GM23338 (cell line): ENCODE measurements at places on chromosomes 5 and 9. TPM values are rescaled to one million over a fixed set of nuclear protein-coding genes. Genes with fewer than 3 reads are reported as not detected.

DNA sequence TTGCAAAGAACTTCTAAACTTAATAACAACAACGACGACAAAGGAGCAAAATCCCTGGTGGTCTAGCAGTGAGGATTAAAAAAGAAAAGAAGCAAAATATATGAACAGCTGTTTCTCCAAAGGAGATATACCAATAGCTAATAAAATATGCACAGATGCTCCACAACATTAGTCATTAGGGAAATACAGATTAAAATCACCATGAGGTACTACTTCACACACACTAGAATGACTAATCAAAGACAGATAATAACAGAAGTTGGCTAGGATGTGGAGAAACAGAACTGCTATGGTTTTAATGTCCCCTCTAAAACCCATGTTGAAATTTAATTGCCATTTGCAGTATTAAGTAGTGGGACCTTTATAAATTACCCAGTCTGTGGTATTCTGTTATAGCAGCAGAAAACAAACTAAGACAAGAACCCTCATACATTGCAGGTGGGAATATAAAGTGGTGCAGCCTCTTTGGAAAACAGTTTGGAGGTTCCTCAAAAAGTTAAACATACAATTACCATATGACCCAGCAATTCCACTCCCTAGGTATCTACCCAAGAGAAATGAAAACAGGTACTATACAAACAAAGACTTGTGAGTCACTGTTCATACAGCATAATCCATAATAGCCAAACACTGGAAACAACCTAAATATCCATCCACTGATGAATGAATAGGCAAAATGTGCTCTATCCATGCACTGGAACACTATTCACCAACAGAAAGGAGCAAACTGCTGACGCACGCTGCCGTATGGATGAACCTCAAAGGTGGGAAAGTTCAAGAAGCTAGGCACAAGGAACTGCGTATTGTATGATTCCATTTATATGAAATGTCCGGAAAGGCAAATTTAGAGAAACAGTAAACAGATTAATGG lies 11.4 kb upstream of the DUSP1 start:
- no peaks in the 10 kb centered on the region for H3K27me3 ChIP-seq
- no peak overlapping the region for H3K27ac ChIP-seq
- H3K4me1 ChIP-seq = no peaks in the 10 kb centered on the region

DNA sequence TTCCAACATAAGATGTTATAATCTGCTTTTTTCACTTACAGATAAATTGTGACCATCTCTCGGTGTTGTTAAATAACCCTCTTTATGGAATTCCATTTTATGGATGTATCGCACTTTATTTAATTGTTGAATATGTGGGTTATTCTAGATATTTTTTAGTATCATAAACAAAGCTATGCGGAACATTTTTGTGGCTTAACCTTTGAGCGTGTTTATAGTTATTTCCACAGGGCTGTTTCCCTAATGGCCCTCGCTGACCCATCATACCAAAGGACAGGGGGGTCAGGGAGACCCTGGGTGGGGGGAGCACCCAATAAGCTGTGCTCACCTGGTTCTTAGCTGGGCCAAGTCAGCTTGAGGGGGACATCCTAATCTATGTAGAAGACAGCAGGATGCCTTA lies 65.3 kb downstream of the NDST1 start:
- no peaks in the 10 kb centered on the region for H3K27me3 ChIP-seq
- H3K27ac ChIP-seq = no peak overlapping the region
- H3K4me1 ChIP-seq = no peaks in the 10 kb centered on the region
- DNase-seq = no peak

DNA sequence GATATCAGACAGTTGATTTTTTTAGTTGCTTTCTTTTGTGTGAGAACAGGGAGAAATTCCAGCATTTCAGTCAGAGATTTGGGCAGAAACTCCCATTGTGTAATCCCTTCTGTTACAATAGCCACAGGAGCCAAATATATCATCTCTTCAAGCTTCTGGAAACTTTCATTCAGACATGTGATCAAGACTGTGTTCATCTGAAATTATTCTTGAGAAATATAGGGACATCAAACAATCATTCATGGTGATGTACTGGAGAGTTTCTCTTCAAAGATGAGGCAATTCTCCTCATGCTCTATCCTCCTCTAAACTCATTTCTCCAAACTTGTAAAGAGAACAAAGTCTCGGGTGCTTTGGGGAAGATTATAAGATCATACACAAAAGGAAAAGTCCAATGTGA lies 35.2 kb upstream of the CSNK1G3 start:
- no peak for DNase-seq
- no peak overlapping the region for H3K4me3 ChIP-seq
- no peaks in the 10 kb centered on the region for H3K27me3 ChIP-seq
- no peaks in the 10 kb centered on the region for H3K36me3 ChIP-seq
- no peak overlapping the region for H3K27ac ChIP-seq

DNA sequence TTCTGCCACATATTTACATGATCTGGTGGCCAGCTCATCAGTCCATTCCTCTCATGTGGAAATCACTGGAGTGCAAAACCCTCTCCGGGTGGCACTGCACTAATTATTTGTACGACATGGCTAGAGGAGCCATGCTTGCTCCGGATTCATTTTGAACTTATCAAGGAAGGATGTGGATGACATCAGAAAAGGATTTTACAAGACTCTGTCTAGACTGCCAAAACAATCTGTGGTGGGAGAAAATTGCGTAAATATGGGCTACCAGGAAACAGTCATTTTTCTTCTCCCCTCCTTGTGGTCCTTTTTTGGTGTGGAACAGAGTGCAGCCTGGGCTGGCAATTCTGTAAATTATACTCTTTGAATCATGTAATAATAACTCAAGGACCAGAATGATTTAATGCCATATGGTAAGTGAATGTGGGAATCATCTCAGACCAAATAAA lies 123.4 kb upstream of the IFNE start:
- no peaks in the 10 kb centered on the region for H3K36me3 ChIP-seq
- DNase-seq = no peak
- no peaks in the 10 kb centered on the region for H3K27me3 ChIP-seq
- H3K4me3 ChIP-seq = no peak overlapping the region

The CDK9 gene
- 63.9 and 84.3 TPM in 2 replicates for total RNA-seq
